Progenitor cell of endocrine pancreas (in vitro differentiated cells): ENCODE measurements at places on chromosomes 6 and 20. TPM values are rescaled to one million over a fixed set of nuclear protein-coding genes. Genes with fewer than 3 reads are reported as not detected.

DNA sequence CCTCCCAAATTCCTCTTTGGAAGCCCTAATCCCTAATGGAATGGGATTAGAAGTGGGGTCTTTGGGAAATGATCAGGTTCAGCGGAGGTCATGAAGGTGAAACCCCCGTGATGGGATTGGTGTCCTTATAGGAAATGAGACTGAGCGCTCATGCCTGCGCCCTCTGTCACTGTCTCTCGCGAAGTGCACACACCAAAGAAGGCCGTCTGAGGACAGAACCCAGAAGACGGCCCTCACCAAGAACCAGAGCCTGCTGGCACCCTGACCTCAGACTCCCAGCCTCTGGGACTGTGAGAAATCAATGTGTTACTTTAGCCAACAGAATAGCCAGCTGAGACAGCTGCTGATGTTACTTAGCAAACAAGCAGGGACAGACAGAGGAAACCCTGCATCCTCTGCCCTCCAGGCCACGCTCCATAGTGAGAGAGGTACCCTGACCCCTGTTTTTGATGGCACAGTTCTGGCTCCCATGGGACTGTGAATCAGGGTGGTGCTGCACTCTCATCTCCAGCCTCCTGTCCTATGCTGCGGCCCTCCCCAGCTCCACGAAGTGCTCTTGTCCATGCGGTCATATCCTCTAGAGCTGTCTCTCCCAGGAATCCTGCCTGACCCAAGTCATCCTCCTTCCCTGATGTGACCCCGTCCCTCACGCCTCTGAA lies 369.3 kb downstream of the ZFAND3 start:
- no peak for DNase-seq

DNA sequence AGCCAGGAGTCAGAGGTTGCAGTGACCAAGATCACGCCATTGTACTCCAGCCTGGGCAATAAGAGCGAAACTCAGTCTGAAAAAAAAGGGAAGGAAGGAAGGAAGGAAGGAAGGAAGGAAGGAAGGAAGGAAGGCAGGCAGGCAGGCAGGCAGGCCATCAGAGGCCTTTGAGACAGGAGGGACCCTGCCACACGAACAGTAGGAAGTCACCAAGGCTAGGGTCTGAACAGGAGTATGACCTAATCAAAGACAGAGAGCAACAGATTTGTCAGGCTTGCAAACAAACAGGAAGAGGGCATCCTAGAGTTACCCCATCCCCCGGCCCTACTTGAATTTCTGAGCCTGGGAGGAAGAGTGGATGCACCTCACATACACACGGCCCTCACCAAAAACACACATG lies 67.1 kb downstream of the FGD2 start:
- DNase-seq = no peak

- no peak for DNase-seq
Measured at GRCh38 chr6:34067814-34068213, 78.1 kb downstream of the GRM4 start.

DNA sequence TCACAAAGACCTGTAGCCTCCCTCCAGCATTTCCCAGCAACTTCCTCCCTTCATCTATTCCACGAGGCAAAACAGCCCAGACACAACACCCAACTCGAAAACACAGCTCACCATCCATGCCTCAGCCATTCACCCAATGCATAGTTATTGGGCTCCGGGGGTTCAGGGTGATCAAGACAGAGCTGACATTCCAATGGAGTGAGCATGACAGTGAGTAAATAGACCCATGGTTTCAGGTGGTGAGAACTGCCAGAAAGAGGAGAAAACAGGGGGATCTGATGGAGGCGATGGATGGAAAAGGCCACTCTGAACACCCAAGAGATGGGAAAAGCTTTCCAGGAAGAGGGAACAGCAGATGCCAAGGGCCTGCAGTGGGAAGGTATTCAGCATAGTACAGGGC lies 5.9 kb downstream of the CASS4 start:
- DNase-seq = no peak

DNA sequence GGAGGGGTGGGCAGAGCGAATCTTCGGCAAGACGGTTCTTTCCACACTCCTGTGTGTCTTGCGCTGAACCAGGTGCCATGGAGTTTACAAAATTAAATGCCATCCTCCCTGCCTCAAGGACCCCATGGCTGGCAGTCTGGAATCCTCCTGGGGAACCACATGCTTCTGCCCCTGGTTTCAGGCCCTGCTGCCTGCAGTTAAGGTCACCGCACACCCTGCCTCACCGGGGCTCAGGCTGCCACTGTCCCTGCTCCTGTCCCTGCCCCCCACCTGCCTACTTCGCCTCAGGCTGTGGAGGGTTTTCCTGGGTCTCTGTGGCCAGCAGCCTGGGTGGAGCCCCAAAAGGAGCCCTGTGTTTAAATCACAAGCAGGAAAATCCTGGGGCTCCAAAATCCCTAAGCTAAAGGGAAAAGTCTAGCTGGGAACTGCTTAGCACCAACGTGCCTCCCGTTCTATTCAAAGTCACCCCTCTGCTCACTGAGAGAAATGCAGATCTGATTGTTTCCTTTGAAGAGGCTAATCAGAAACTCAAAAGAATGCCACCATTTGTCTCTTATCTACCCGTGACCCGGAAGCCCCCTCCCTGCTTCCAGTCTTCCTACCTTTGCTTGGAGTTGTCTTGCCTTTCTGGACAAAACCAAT lies 10.6 kb upstream of the TTLL2 start:
- no peak for DNase-seq

DNA sequence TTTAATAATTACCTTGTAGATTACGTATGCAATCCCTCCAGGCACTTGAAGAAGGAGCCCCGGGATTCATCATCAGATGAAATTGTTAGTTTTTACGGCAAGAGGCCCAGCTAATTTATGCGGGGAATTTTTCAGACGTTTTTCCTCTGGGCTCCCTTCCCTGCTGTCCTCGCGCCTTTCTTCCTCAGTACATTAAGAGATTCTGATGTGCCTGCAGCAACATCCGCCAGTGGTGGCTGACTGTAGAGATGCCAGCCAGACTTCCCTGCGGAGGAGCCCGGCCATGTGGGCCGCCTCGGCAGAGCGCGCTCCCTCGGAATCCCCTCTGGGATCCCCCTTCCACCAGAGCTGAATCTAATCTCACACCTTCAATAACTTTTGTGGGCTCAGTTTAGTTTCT lies 46.4 kb upstream of the POU3F2 start:
- DNase-seq = no peak

- DNase-seq = no peak
Measured at GRCh38 chr20:17895641-17896171, 72.9 kb downstream of the SNX5 start.

HLA-DMA gene
- total RNA-seq = 3.3 and 3.4 TPM in 2 replicates

DNA sequence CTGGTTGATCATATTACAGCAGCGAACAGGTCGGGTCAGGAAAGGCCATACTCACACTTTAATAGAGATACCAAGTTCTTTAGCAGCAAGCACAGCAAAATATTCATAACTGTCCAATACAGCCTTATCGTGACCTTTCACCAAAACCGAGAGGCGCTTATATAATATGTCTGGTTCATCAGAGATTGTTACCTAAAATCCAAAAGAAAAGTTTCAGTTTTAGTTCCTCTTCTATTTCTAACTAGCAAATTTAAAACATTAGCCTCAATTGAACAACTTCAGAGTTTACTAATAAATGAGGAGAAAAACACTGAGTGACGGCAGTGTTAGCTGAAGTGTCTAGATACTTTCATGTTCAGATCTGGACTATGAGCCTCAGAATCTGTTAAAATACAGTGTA lies 5.9 kb downstream of the MRPS10 start:
- DNase-seq = no peak

GRCh38 chr6:147859071-147859470 lies 350.6 kb downstream of the SAMD5 start:
- DNase-seq = no peak

- no peak for DNase-seq
Measured at GRCh38 chr6:35402136-35402855, 49.8 kb upstream of the FANCE start.

SGK2 gene
- 8.7 and 8.9 TPM in 2 replicates for total RNA-seq

PPIL6 gene
- total RNA-seq = 7.0 and 7.9 TPM in 2 replicates

GRCh38 chr6:37699138-37699766 lies 1.6 kb upstream of the MDGA1 start:
- no peak for DNase-seq

CST4 gene
- total RNA-seq = not detected in 2 replicates

GRCh38 chr20:19806806-19807190 lies 48.7 kb downstream of the RIN2 start:
- DNase-seq = no peak

GRCh38 chr20:3820901-3821727 lies 767 bp downstream of the AP5S1 start:
- no peak for DNase-seq

UST gene
- total RNA-seq = 2.9 and 4.7 TPM in 2 replicates

GRCh38 chr6:110625883-110626282 lies 149.5 kb upstream of the SLC22A16 start:
- no peak for DNase-seq

- no peak for DNase-seq
Measured at GRCh38 chr6:127178746-127179145, 60.3 kb downstream of the RSPO3 start.

TRDN gene
- 0.11 and 0.12 TPM in 2 replicates for total RNA-seq

- DNase-seq = no peak
Measured at GRCh38 chr6:81998432-81998831, 246.0 kb upstream of the TENT5A start.

RIOK1 gene
- 28.5 and 28.9 TPM in 2 replicates for total RNA-seq

DNA sequence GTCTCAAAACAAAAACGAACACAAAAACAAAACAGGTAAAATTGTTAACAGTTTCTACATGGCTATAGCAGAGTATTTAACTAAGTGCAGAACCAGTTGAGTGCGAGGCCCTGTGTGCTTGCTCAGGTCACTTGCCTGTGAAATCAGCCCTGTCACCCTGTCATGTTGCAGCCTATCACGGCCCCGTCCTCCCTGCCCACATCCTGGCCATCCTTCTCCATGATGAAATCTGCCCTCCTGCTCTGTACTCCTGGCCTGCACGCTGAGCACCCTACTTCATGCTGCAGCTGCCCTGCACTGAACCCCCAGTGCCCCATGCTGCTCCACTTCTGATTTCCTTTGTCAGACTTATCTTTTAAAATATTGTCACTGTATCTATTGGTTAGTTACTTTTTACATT lies 62.4 kb downstream of the DTD1 start:
- no peak for DNase-seq

ESR1 gene
- not detected in 2 replicates for total RNA-seq

GRCh38 chr20:41293269-41294037 lies 24.1 kb downstream of the ZHX3 start:
- no peak for DNase-seq

DNA sequence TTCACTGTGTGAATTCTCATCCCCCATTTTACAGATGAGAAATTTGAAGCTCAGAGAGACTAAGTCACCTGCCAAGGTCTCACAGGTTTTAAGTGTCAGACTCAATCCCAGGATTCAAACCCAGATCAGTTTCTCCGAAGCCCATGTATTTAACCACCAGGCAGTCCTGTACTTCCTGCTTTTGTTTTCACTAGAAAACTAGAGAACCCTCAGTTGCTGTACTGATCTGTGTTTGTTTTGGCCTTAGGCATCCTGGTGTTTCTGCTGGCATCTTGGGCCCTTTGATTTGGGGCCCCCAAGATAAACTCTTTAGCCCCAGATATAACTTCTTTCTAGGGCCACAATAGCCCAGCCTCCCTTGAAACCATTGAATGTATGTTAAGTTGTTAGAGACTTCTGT lies 36.5 kb downstream of the PPP1R16B start:
- DNase-seq = no peak

GGTLC1 gene
- not detected in 2 replicates for total RNA-seq

DNA sequence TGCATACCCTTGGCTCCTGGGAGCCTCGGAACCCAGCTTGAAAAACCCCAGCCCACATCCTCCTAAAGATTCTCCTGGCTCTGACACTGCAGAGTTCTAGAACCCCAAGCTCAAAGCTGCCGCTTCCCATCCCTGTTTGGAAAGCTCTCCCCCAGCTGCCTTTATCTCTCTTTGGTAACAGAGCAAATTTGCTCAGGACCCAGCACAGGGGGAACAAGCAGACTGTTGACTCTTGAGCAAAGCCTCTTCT lies 38.9 kb downstream of the HNF4A start:
- DNase-seq = no peak

CENPW gene
- total RNA-seq = 22.5 and 26.9 TPM in 2 replicates

DYNLT1 gene
- total RNA-seq = 124 and 126 TPM in 2 replicates

RHAG gene
- not detected in 2 replicates for total RNA-seq

BEND6 gene
- 0.46 and 0.64 TPM in 2 replicates for total RNA-seq

ITPR3 gene
- total RNA-seq = 28.3 and 30.4 TPM in 2 replicates

GRCh38 chr20:51766994-51767866 lies 960 bp downstream of the ATP9A start:
- DNase-seq = peak; percentile 87

RIPK1 gene
- total RNA-seq = 15.1 and 15.5 TPM in 2 replicates

REV3L gene
- 40.0 and 40.5 TPM in 2 replicates for total RNA-seq

DNA sequence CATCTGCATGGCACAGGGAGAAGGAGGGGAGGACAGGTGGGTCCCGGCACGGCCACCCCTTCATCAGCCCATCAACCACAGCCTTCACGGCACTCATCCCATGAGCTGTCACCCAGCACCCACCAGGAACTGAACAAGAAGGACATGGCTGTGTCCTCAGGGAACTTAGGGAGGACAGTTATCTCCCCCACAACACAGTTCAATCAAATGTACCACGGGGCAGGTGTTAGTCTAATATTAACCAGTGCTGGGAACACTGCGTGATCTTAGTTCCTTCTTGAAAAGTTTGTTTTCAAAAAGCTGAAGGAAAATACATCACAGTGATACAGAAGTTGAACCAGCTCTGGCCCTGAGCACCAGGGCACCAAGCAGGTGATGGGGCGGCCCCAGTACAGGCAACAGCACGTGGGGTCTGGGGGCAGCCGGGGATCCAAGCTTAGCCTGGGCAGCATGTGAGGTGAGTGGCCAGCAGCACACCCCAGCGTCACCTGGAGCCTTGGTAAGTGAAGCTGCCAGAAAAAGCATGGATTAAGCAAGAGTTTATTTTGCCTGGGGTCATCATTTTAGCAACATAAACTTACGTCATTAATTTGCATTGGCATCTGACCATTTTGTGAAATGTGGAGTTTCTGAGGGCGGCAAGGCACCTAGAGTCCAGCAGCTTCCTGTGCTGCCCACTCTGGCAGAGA lies 35.5 kb upstream of the AFDN start:
- no peak for DNase-seq

- DNase-seq = no peak
Measured at GRCh38 chr6:148443798-148444560, 101.3 kb downstream of the SASH1 start.

DNA sequence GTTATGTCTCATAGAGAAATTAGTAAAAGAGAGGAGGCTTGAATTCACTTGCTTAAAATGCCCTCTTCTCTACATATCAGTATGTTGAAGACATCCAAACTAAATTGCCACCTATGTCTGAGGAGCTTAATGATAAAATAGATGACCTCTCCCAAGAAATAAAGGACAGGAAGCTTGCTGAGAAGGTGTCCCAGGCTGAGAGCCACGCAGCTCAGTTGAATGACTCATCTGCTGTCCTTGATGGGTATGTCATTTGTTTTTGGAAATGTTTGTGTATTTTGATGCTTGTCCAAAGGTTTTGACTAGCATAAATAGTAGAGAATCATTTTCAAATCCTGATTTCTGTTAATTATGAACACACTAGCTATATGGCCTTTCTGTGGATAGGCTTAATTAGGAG lies 307.7 kb downstream of the ARHGAP18 start:
- no peak for DNase-seq

RIMS4 gene
- total RNA-seq = 6.3 and 8.2 TPM in 2 replicates

ZSCAN12 gene
- 16.3 and 17.5 TPM in 2 replicates for total RNA-seq
